ENCODE measurements at places on chromosomes 7 and 10. TPM values are rescaled to one million over a fixed set of nuclear protein-coding genes. Genes with fewer than 3 reads are reported as not detected.
A peak's percentile ranks its signal among the peaks of the same experiment; 100 is the strongest.

- no peak for DNase-seq
Observed at GRCh38 chr7:129824291-129825208, 128.2 kb downstream of the UBE2H start.

DNA sequence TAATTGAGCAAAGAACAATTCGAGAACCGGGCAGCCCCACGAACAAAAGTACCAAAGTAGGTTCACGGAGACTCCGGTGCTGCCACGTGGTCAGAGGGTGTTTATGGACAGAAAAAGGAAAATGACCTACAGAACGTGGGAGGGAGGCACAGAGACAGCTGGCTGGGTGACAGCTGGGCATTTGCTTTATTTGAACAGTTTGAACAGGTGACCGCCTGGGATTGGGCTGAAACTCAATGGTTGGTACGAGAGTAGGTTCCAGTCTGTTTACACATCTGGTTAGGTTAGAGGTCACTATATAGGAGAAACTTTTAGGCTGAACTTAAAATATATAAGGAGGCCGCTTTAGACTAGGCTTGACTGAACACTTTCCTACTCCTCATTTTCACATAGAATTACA, 50.6 kb upstream of the CELF2 start:
- no peak for DNase-seq

Gene GCC1
- 26.6 TPM for total RNA-seq

GRCh38 chr7:37352974-37353948, 95.4 kb downstream of the ELMO1 start:
- peak; percentile 24 for DNase-seq

GRCh38 chr7:150363872-150364271, 4.8 kb upstream of the REPIN1 start:
- no peak for DNase-seq
